ENCODE measurements at places on chromosomes 6 and 20. TPM values are rescaled to one million over a fixed set of nuclear protein-coding genes. Genes with fewer than 3 reads are reported as not detected.

Gene AIF1
- not detected for total RNA-seq

DNA sequence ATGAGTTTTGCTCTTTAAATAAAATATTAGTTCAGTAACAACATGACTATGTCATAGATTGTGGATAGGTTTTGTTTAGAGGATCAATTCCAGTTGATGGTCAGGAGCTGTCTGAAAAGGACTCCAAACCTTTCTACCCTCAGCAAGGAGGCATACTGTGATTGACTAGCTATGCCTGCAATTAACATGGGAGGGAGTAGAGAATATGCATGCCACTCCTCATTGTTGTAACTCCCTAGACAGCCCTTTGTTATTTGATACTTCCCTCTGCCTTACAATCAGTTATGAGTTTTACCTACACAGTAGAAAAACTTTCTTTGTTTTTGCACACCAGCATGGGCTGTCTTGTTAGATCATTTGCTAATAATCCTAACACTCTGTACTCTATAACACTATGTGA is 1418.5 kb downstream of the KHDRBS2 start:
- no peak for DNase-seq

GRCh38 chr20:4763723-4764510 is 42.2 kb downstream of the PRND start:
- DNase-seq, result no peak

Gene KCNQ5
- total RNA-seq, result 1.6 TPM

GRCh38 chr6:139306291-139306981 is 14.6 kb upstream of the TXLNB start:
- DNase-seq, result no peak

GRCh38 chr6:129203190-129203900 is 320.4 kb downstream of the LAMA2 start:
- no peak for DNase-seq

DNA sequence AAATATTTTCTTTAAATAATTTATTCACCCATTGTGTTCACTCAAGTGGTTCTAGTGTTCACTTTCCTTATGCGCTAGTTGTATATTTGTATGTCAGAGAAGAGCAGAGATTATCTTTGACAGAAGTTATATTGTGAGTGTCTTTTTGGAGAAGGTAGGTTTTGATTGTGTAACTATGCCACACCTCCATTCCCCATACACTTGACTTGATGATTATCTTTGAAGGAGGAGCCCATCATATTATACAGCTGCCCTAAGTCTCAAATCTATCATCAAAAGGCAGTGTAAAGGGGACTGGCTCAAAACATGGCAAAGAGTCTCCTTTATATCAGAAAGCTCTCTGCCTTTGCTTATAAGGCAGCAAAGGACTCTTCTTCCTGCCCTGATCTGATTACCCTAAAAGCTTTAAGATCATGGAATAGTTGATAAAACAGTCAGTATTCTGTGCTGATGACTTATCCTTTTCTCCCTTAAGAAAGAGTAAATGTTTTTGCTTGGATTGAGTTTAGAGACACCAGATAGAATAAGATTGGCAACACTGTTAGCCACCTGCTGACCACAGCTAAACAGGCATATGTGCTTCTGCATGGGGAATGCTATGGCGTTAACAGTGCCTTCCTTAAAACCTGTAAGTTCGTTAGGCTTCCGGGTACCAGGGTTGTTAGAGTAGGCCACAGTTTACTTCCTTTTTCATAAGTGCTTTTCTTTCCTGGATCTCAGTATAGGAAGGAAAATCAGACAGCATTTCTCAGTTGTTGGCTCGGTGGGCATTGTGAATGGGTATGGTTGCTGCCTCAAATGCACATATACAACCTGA is 22.6 kb downstream of the TOP1 start:
- no peak for DNase-seq

- DNase-seq, result no peak
These were observed 45.2 kb upstream of the OSTM1 start for GRCh38 chr6:108119769-108120141.

Gene SLC22A2
- not detected for total RNA-seq

- no peak for DNase-seq
These were observed 143.7 kb downstream of the RALGAPA2 start for GRCh38 chr20:20568604-20569205.

GRCh38 chr6:79833264-79833963 is 113.9 kb downstream of the ELOVL4 start:
- no peak for DNase-seq

- DNase-seq, result no peak
These were observed 996 bp upstream of the NFKBIE start for GRCh38 chr6:44266347-44266746.

DNA sequence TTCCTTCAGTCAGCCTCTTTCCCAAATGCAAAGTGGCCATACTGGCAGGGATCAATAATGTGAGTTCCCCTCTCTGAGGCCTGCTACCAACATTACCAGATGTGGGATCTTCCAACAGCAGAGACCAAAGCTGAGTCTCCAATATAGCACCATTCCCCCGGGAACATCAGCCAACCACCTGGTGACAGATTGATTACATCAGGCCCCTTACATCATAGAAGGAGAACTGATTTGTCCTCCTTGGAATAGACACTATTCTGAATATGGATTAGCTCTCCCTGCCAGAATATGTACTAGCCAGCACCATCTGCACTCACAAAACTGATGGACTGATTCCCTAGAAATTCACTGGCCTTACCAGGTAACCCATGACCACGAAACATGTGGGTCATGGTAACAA is 61.9 kb upstream of the CARMIL1 start:
- no peak for DNase-seq

DNA sequence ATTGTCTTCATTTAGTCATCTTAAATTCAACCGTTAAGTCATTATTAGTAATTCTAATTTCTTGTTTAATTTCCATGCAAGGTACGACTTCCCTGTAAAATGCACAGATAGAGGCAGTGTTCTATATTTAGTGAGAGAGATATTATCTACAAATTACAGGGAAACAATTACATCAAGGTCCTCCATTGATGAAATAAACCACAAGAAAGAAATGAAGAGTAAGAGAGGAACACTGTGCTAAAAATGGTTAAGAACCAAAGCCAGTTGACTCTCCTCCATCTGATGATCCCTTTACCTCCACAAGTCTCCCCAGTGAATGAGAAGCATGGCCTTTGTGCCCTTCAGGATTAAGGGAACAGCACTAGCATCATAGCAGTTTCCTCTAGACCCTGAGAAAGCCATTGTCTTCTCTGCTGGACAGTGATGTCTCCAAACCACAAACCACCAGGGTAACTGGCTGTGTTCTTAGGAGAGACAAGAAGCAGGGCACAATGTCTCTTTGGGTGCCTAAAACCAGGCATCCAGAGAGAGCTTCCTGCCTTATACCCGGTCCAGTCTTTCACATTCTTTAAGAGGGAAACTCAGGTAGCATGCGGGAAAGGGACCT is 38.1 kb downstream of the IRF4 start:
- no peak for DNase-seq

DNA sequence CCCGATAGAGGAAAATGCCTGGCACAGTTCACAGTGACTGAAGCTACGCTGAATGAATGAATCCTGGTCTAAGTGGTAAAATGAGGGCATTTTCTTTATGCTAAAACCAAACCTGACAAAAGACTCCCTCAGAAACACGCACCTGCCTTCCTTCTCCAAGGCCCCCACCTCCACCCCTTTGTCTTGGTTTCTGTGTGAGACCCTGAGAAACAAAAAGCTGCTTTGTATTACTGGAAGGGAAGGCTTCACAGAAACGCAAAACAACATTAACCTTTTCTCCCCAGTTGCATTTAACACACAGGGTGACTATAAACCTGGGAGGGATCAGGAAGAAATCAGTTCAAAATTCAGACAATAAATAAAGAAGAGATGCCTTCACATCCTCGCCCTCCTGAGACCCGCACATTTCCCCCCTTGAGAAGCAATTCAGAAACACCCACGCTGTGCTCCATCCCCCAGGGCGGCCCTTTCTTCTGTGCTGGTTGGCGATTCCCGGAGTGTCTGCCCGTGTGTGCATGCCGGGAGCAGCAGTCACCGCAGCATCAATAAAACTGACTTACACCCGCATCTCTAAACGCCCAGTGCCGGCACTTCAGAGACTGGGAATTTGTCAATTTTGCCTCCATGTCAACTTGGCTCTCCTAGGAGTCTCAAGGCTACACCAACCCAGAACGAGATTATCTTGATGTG is 67.2 kb upstream of the TRAF3IP2 start:
- DNase-seq, result no peak

Gene TRIM40
- total RNA-seq, result not detected

- DNase-seq, result no peak
These were observed 119.7 kb upstream of the PRDM1 start for GRCh38 chr6:105966481-105966880.

Gene LPIN3
- 4.1 TPM for total RNA-seq

DNA sequence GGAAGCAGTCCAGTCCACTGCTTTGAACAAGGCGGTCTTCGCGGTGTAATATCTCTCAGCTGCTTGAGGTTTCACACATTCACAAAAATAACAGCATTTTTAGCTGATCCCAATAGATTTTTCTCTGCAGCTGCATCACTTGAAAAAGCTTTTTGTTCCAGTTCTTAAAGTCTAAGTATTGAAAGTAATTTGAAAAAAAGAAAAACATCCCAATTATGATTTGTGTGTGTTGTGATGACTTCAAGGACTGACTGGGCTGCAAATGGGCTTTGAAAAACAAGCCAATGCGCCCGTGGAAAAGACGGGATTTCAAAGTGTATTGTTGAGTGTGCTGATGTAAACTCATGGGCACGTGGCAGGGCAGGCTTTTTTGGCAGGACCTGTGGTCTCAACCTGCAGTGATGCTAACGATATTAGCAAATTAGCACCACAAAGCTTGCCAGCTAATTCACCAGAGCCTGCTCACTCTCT is 151.1 kb downstream of the TMEM242 start:
- no peak for DNase-seq

Gene CLIC1
- total RNA-seq, result 541 TPM

GRCh38 chr6:114170372-114170771 is 172.5 kb downstream of the HS3ST5 start:
- no peak for DNase-seq

GRCh38 chr20:24382743-24383142 is 86.7 kb upstream of the SYNDIG1 start:
- DNase-seq, result no peak

GRCh38 chr6:32139590-32139989 is 9.5 kb upstream of the FKBPL start:
- no peak for DNase-seq

Gene PSMF1
- total RNA-seq, result 110 TPM

- DNase-seq, result no peak
These were observed 264.9 kb downstream of the HIVEP2 start for GRCh38 chr6:142679907-142680700.

Gene HLA-DQB1
- total RNA-seq, result 0.10 TPM

GRCh38 chr20:58604128-58604881 is 46.8 kb upstream of the STX16 start:
- no peak for DNase-seq

Gene DEFB128
- total RNA-seq, result not detected

Gene DNMT3B
- 5.8 TPM for total RNA-seq

Gene SCAND1
- total RNA-seq, result 97.0 TPM

Gene SUMO4
- total RNA-seq, result 1.4 TPM

DNA sequence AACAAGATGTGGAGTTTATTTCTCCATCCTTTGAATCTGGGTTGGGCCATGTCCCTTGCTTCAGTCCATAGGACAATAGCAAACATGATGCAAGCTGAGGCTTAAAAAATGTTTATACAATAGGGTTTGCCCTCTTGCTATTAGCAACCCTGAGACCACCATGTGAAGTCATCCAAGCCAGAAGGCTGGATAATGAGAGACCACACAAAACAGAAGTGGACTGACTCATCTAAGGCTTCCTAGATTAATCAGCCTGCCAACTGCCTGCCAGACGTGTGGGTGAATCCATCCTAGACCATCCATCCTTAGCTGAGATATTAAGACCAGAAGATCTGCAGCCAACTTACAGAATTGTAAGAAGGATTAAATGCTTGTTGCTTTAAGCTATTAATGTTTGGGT is 38.1 kb upstream of the ISM1 start:
- no peak for DNase-seq

- DNase-seq, result no peak
These were observed 4.5 kb downstream of the TEAD3 start for GRCh38 chr6:35492258-35492973.

GRCh38 chr6:87473419-87473903 is 687 bp downstream of the SLC35A1 start:
- no peak for DNase-seq

DNA sequence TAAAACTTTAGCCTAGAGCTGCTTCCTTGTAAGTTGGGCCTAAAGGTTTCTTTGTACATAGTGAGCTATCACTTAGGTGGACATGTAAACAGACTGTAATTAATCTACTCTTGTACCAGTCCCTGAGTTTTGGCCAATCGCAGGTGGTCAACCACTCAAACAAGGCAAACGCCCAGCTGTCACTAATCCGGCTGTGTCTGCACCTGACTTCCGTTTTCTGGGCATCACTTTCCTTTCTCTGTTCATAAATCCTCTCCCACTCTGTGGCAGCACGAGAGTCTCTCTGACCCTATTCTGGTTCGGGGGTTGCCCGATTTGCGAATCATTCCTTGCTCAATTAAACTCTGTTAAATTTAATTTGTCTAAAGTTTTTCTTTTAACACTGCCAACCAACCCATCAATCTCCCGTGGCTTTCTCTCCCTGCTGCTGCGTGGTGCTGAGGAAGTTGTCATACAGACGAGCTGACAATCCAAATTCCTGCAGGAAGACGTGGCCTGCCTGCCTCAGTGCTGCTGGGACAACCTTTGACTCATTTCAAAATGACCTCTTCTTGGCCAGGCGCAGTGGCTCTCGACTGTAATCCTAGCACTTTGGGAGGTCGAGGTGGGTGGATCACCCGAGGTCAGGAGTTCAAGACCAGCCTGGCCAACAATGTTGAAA is 206.3 kb downstream of the QKI start:
- DNase-seq, result no peak

- no peak for DNase-seq
These were observed 117.3 kb downstream of the JARID2 start for GRCh38 chr6:15363164-15363522.

DNA sequence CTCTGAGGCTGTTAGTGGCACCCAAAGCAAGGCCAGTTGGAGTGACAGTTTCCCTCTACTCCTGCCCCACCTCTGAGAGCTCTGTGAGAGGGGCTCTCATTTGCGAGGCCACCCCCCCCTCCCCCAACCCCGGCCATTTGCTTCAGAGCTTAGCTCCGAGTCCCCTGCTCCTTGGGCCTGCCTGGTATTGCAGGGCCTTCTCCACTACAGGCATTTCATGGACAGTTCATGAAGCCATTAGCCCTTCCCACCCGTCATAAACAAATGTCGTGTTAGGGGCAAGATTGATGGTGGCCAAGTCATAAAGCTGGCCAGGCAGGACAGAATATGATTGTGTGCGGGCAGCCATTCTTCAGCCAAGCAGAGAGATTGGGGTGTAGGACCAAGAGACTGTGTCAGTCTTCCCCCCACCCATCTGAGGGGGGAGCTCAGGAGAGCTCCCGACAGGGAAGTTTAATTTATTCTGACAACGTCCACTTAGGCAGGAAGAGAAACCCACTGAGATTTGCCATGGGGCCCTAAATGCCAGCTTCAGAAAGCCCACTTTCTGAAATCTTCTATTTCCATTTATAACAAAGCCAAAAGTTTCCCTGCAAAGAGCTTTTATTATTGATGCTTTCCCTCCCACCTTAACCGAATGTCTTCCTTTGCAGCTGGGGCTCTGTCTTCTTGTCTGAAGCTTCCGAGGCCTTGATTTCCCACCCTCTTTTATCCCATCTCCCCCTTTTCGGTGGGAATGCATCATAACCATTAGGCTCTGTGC is 7.2 kb downstream of the FOXC1 start:
- DNase-seq, result no peak
